ENCODE measurements at places on chromosomes 16 and 17.

DNA sequence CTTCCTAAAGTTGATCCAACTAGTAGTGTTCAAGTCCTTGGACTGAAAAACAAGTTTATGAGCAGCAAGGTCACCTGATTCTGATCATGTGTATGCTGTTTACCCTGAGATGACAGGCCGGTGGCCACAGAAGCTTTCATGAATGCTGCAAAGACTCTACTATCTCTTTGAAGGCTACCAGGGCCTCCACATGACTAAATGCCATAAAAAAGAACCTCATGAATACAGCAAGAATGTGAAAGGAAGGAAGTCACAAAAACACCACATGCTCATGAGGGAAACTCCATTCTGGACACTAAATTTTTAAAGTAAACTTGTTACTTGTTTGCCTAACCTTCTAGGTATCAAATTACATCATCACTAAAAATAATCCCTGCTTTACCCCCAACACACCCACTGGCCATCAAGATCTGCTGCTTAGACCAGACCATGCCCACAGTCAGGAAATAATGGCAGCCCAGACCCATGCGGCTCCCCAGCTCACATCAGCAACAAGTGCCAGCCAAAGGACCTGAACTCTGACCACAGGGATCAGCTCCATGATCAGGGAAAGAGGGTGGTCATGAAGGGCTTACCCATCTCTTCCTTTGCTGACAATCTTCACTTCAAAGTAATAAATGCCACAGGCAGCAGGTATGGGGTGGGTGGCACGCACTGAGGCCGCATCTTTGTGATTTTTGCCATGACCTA, 1.4 kb downstream of the RANBP10 start:
- DNase-seq: no peak

DNA sequence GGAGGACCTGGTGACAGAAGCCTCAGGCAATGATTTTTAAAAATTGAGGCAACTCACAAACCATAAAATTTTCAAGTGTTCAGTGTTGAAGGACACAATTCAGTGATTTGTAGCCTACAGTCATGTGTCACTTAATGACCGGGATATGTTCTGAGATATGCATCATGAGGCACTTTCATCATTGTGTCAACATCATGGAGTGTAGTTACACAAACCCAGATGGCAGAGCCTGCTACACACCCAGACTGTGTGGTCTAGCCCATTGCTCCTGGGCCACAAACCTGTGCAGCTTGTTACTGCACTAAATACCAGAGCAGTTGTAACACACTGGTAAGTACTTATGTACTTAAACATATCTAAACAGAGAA, 1.6 kb downstream of the PRSS41 start:
- DNase-seq: no peak

- DNase-seq: peak; percentile 47
Observed at GRCh38 chr17:35243561-35244340, 879 bp downstream of the SLFN5 start.

GRCh38 chr16:7335991-7336634, 3.5 kb downstream of the RBFOX1 start:
- no peak for DNase-seq

GRCh38 chr16:2163211-2163881, 7.8 kb downstream of the TRAF7 start:
- DNase-seq: no peak

DNA sequence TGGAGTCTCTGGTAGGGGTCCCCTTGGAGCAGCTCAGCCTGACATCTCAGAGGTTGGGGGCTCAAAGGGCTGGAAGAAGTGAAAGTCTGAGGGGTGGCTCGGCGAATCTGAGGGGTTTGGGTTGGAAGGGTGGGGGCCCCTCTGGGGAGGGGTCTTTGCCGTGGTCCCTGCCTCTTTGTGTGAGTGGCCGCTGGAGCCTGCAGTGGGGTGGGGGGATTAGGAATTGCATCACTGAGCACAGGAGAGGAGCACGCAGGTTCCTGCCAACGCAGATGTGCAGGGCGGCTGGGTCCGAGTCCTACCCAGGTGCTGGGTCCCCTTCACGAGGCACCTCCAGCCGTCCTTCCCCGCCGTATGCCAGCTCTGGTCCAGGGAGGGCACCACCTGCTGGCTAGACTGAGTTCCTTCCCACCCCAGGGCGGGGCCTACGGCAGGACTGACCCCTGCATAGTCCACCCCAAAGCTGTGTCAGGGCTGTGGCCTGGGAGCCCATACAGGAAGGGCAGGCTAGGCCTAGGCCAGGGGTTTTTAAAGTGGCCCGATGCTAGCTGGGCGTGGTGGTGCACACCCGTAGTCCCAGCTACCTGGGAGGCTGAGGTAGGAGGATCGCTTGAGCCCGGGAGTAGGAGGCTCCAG, 9.9 kb downstream of the FMNL1 start:
- no peak for DNase-seq

DNA sequence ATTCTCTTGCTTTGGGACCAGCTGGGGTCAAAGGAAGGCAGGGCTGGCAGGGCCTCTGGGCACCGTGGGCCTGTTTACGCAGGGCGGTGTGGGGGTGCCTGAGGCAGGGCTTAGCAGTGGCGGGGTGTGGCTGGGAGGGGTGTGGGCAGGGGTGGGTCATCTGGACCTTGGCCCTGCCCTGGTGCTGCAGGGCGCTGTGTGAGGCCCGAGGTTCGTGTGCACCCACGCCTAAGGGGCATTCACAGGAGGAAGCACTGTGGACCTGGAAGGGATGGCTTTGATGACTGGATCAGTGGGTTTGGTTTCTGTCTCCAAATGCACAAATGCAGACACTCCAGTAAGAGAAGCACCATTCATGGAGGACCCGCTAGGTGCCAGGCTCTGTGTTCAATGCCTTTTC, 37.3 kb downstream of the BCO1 start:
- DNase-seq: no peak

- DNase-seq: no peak
Observed at GRCh38 chr17:58539698-58540097, 25.3 kb upstream of the MTMR4 start.

GRCh38 chr17:10741416-10742135, 11.8 kb upstream of the TMEM220 start:
- DNase-seq: no peak

DNA sequence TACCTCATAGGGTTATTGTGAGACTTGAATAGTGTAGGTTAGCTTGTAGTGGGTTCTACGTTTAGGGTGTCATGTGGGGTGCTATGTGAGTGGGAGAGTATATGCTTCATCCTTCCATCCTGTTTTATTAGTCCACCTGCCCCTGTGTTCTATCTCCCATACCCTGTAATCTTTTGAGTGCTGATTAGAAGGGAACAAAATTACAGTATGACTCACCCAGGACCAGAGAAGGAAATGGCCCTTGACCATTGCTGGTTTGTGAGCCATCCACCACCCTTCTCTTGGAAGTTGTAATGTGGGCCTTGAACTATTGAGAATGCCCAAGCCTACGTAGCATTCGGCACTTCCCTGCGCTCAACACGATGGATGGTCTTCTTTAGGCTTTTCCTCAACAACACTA, 17.1 kb downstream of the SAP30BP start:
- no peak for DNase-seq

DNA sequence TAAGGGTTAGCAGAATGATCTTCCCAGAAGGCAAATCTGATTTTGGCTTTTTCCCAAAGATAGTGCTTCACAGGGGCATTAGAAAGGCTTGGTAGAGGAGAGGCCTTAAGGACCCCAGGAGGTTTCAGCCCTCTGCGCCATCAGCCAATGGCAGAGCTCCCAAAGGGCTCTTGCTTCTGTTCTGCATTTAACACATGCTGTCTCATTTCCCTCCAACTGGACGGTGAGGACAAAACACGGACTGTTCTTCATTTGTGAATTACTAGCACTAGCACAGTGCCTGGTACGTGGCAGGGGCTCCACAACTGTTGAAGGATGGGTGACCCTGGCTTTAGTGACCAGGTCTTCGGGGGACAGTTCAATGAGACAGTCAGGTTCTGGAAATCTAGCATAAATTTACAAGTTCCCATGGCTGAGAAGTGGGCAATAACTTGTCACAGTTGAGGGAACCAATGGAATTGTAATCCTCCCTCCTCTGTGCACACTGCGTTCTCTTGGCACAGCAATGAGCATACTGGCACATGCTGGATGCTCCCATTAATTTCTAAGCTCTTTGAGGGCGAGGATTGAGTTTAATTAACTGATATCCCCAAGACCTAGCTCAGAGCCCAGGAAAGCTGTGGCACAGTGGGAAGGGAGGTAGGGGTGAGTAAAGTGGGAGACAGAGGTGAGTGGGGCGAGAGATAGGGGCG, 45.4 kb downstream of the COG7 start:
- no peak for DNase-seq

DNA sequence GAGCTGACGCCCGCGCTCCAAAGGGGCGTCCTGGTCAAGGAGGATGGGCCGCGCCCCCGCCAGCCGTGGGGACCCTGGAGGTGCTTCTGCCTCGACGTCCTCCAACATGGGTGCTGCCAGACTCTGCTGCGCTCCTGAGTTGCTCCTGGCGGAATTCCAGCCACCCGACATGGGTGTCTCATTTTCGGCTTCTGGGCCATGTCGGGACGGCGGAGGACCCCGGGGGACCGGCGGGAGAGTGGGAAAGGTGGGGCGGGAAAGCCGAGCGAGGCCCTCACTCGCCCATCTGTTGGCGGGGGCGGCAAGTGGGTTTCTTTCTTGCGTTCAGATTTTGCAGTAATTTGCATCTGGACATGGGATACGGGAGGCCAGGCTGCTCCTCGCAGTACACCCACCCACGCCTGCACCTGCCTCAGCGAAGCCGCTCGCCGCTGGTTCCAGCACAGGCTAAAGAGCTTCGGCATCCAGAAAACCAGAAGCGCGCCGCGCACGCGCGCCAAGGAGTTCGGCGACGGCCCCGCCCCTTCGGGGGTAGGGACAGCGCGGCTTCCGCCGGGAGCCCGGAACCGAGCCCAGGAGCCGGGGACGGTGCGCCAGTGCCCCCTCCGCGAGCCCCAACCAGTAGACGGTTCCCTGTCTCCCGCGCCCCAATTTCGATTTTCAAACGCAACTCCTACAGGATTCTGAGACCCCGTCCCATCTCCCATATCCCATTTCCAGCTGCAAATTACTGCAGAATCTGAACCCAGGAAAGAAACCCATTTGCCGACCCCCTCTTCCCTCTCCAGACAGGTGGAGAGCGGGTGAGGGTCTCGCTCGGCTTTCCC, at the start of gene ARMC7:
Gene ARMC7, plus strand, starts transcription at position 563 of the 827 bp plus-strand sequence. CDS start 320 bp downstream, outside the sequence.
- DNase-seq: peak; percentile 94

GRCh38 chr16:72099377-72099818, 5.8 kb downstream of the DHX38 start:
- peak; percentile 33 for DNase-seq

- DNase-seq: no peak
Observed at GRCh38 chr17:50511058-50511457, 2.8 kb downstream of the MYCBPAP start.

DNA sequence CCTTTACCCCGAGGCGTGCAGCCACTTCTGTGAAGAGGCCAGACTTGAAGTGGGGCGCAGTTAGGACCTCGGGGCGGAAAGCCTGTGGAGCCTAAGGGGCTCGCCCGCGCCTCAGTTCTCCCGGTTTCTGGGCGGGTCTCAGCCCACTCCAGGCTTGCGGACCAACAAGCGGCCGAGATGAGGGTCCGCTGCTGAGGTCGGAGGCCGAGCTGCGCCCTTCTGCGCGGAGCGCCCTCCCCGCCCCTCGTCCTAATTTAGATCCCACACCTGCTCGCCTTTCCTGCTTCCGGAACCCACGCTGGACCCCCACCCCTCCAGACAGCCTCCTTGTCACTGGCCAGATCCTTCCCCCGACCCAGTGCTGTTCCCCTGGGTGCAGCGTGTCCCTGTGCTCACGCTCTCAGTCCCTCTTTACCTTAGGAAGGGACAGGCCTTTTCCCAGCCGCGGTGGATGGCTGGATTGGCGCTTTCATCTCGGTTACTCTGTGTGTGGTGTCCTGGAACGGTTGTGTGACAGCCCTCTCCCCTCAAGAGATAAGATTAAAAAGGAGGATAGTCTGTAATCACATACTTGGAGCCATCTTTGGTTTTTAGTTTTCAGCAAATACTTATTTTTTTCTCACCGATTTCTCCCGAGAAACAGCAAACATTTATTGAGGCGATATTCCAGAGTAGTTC, 933 bp upstream of the ATXN7L3 start:
- DNase-seq: no peak

Measured in stimulated activated CD4-positive, alpha-beta T cell treated with anti-CD3 and anti-CD28 coated beads, Interleukin-2, amount 100 ng/mL, for 48 hours (primary cell).